ENCODE measurements at places on chromosomes 7 and 10.

- DNase-seq, result no peak
Observed at GRCh38 chr7:40097728-40098127, 36.7 kb downstream of the MPLKIP start.

GRCh38 chr7:6172224-6172909 lies 100.1 kb downstream of the CYTH3 start:
- DNase-seq, result no peak

- DNase-seq, result no peak
Observed at GRCh38 chr7:70505468-70505867, 626.5 kb upstream of the GALNT17 start.

DNA sequence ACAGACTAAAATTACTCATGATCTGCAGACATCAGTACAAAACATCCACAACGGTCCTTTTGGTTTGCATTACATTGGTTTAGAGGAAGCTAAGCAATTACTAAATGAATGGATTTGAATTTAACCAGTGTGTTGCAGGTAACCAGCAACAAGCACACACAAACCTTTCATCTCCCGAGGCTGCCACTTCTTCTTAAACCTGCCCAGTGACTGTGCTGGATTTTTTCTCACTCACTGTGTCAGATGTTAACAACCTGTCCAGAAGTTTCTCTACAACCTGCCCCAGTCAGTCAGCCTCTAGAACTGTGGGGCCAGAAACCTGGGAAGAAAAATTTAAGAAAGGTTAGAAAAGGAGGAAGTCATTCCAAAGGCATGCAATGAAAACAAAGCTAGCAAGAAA lies 2.4 kb upstream of the MEOX2 start:
- DNase-seq, result no peak

GRCh38 chr7:92794831-92795230 lies 41.5 kb downstream of the CDK6 start:
- DNase-seq, result no peak

DNA sequence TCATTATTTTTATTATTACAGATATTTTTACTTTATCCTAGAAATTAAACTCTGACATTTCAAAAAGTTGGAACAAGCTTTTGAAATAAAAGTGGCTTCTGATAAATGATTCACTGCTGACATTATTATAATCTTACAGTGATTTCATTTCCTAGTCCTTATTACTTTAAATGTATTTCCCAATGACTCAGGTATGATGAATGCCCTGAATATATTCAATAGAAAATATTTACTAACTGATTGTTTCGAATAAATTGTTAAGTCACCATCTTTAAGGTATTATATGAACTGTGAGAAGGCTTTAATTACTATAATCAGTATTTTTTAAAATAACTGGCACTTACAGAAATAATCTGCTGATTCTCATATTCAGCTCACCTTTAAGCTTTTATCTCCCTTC lies 21.6 kb downstream of the DKK1 start:
- no peak for DNase-seq

DNA sequence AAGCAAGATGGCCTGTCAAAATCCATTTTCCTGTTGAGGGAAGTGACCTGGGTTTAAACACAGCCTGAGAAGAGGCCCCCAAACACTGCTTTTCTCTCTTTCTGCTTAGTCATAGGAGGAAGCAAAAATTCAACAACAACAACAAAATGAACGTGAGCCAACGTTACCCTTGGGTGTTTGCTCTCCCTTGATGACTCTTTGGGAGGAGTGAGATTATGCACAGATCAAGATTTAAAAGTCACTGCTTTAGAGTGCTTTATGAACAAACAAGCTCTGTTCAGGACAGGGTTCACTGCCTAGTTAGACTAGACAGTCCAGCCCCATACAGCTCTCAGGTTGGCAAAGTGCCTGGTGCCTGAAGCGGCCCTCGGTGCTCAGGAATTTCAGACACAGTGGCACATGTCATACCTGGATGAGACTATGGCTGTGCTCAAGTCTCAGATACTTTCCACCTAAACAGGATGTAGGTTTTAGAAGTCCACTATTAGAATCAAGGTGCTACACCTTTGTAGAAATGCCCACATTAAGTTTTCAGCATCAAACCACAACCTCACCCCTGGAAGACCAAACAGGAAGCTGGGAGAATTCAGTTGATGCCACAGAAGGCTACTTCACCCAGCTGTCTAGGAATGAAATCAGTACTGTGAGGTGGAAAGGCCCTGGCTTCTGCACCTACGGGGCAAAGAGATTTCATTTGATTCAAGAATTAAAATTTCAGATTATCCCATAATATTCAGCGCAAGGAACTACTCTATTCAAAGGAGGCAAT lies 38.7 kb downstream of the DENND11 start:
- DNase-seq, result no peak

- DNase-seq, result no peak
Observed at GRCh38 chr10:123991611-123992570, 100.3 kb upstream of the CPXM2 start.

DNA sequence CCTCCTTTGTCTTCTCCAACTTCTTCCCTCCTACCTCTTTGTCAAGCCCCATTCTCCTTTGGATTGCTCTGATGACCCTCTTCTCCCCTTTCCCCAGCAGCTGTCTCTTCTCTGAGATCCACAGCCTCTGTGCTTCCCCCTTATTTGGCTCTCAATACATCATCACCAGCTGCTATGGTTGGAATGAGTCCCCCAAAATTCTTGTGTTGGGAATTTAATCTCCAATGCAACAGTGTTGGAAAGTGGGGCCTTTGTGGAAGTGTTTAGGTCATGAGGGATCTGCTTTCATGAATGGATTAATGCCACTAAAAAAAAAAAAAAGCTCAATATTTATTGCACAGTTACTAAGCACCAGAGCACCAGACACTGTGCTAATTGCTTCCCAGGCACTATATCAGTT lies 39.2 kb upstream of the FRMD4A start:
- DNase-seq, result no peak

GRCh38 chr7:126578338-126578737 lies 674.4 kb downstream of the GRM8 start:
- no peak for DNase-seq

DNA sequence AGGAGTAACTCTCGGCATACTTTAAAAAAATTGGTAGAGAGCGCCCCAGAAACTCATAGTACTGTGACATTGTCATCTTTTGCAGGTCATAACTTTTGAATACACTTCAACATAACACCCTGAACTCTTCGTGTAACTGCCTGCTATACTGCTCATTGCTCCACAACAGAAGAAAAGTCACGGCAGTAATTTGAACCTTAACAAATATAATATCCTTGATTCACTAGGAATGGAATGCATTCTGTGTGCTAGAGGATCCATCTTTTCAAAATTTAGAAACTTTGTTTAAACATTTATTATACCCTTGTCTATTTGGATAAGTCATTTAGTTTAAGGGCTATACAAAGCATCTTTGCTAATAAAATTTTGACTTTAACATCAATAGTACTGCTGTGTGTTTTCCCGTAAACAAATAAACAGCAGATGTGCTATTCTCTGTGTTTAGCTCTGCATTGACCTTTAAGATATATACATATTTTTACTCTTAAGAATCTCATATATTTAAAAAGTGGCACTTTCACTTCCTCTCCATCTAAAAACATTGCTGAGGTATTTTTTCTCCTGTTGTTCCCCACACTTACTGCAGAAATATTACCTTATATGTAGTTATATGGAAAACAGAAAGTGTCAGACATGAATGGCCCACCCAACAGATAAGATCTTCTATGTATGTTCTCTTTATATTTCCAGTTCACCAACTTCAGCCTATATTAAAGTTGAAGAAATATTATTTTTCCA lies 217.6 kb upstream of the TMEM229A start:
- no peak for DNase-seq

- DNase-seq, result peak; percentile 83
Observed at GRCh38 chr10:100998183-100998990, 1.2 kb upstream of the LZTS2 start.

DNA sequence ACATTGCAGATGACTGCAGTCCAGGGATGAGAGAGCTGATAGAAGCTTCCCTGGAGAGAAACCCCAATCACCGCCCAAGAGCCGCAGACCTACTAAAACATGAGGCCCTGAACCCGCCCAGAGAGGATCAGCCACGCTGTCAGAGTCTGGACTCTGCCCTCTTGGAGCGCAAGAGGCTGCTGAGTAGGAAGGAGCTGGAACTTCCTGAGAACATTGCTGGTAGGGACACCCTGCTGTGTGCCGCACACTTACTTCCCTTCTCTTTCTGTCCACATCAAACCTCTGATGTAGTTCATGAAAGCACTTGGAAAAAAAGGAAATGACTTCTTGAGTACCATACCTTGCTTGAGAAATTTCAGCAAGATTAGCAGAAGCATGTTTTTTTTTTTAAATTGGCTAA lies 25.3 kb downstream of the MAP3K8 start:
- DNase-seq, result peak; percentile 9

DNA sequence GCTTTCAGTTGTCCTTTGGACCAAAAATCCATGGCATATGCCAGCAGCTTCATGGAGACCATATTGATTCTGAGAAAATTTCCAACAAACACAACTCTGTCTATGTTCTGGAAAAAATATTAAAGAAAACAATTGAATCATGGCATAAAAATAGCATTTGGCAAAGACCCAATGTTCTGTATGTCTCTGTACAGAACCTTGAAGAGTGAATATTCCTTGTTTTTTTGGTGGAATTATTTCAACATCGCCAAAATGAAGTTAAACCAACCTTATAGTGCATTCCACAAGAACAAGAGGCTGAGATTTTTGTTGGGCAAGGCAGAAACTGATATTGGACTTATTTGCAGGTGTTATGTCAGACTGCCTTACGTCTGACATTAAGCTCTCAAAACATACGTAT lies 53.3 kb upstream of the SLC16A12 start:
- DNase-seq, result no peak

DNA sequence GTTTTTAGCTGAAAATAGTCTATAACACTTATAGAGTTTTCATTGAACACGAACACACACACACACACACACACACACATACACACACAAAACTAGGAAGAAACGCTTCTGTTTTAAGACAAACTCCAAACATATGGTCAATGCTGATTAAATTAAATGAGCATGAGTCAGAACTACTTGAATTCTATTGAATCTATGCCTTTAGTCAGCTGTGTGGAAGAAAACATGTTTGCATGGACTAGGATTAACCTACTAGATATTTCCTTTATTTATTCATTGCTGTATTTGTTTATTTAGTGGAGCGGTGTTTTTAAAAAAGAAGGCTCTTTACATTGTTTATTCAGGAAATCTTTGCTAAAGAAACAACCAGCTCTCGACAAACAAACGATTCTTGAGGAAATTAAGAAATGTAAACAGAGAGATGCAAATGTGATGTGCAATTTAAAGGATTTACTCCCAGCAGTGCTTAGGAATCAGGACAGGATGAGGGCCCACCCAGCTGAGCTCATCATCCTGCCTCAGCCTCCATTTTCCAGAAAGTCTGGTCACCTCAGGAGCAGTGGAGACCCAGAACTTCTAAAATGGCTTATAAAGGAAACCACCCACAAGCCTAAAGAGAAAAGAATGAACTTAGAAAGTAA lies 83.2 kb downstream of the PDE1C start:
- DNase-seq, result no peak

DNA sequence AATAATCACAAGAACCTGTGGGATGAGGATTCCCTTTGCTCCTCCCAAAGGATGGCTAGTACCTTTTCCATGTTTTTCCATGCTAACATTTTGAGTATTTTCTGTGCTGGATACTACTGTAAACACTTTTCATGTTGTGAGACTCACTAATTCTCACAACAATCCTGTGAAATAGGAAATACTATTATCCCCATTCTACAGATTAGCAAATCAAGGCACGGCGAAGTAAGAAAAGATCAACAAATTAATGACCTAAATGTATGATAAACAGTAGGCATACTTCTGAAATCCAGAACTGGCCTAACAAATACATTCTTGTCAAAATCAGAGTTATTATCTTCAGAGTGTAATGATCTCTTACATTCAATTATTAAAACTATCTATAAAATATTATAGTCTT lies 69.3 kb downstream of the ENO4 start:
- no peak for DNase-seq

DNA sequence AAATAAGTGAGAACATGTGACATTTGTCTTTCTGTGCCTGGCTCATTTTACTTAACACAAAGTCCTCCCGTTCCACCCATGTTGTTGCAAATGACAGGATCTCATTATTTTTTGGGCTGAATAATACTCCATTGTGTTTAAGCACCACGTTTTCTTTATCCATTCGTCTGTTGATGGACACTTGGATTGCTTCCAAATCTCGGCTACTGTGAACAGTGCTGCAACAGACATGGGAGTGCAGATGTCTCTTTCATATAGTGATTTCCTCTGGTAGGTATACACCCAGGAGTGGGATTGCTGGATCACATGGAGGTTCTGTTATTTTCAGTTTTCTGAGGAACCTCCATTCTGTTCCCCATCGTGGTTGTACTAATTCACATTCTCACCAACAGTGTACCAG lies 264.4 kb upstream of the GALNT17 start:
- DNase-seq, result no peak

GRCh38 chr10:102761981-102762380 lies 18.2 kb downstream of the WBP1L start:
- DNase-seq, result no peak

DNA sequence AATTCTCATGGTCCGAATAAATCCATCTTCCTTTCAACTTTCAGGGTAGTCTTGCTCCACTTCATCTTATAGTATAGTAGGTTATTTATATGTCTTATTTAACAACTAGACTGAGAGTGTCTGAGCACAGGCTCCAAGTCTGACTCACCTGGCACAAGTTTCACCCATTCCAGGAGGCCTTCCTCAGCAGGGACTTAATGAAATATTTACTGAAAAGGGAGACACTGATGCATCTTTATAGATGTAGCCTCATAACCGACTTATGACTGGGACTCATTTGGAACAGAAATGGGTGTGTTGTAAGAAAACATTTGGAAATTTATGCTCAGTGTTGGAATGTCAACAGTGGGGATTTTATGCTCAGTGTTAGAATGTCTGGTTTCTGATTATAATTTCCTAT lies 59.9 kb downstream of the CH25H start:
- DNase-seq, result no peak

DNA sequence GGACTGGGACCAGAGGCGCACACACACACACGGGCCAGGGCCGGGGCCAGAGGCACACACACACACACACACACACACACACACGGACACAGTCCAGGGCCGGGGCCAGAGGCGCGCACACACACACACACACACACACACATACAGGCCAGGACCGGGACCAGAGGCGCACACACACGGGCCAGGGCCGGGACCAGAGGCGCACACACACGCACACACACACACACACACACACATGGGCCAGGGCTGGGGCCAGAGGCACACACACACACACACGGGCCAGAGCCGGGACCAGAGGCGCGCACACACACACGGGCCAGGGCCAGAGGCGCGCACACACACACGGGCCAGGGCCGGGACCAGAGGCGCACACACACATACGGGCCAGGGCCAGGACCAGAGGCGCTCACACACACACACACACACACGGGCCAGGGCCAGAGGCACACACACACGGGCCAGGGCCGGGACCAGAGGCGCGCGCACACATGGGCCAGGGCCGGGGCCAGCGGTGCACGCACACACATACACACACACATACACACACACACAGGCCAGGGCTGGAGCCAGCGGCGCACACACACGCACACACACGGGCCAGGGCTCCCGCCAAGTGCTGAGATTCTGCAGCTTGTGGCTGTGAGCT lies 268.8 kb downstream of the ELFN1 start:
- no peak for DNase-seq

GRCh38 chr10:37754538-37755323 lies 102.7 kb downstream of the ZNF248 start:
- DNase-seq, result no peak

GRCh38 chr10:49169776-49170175 lies 18.4 kb downstream of the TMEM273 start:
- no peak for DNase-seq

GRCh38 chr7:20594023-20594422 lies 21.4 kb upstream of the ABCB5 start:
- no peak for DNase-seq
